ENCODE measurements at places on chromosomes 6 and 20. TPM values are rescaled to one million over a fixed set of nuclear protein-coding genes. Genes with fewer than 3 reads are reported as not detected.

- DNase-seq, result no peak
Observed at GRCh38 chr6:20440296-20440695, 38.6 kb downstream of the E2F3 start.

- no peak for DNase-seq
Observed at GRCh38 chr20:46991880-46992639, 97.4 kb downstream of the EYA2 start.

DNA sequence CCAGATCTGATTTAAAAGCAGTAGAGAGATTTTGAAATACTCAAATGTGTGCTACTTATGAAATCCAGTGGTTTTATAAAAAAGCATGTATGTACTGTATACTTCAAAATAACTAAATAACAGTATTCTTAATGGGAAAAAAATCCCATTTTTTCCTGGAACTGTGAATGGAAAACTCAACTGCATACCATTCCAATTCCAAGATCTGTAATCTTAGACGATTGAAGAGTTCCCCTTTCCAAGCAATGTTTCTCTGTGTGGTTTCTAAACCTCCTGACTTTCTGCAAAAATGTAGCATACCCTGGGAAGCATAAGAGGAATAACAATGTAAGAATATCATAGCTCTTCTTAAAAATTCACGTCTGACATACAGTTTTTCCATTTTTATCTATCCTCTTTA, 40.3 kb upstream of the HIVEP2 start:
- DNase-seq, result no peak

DNA sequence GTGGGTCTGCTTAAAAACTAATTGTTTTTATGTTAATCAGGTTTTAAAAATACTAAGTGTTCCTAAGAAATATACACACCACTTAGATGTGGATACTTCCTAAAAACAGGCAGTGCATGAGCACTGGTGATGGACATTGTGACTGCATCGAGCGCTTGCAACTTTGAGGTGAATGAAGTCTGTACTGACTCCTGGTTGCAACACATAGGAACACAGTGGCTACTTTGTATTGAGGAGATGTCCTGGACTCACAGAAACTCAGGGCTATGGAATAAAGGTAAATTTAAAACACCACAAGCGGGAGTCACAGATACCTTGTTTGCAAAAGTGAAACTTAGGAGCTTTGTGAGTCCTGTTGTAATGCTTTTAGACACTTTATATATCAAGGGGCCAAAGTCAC, 55.6 kb upstream of the POLR1H start:
- DNase-seq, result no peak

GRCh38 chr6:112760831-112761230, 413.7 kb downstream of the RFPL4B start:
- no peak for DNase-seq

GRCh38 chr6:152232501-152233151, 404.5 kb downstream of the SYNE1 start:
- no peak for DNase-seq

GRCh38 chr6:149317644-149318571, at the start of gene TAB2:
Gene TAB2 (plus strand): TSS chr6:149317712. CDS start chr6:149369998, 52,286 bp downstream.
- no peak for DNase-seq

DNA sequence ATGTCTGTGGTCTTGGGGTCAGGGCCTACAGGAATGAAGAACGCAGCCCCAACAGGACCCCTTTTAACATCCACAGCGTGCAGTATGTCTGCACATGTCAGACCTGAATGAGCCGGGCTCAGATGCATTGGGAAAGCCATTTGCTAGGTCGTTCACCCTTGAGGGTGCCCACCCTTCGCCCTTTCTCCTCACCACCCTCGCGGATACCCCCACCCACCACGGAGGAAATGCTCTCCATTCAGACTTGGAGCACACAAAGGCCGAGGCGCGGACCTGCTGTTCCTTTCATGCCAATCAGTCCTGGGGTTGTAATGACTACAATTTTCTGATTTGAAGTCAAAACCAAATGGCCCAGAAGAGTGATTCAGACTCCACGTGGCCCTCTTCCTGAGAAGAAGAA, 62.7 kb downstream of the EDN3 start:
- no peak for DNase-seq

- DNase-seq, result no peak
Observed at GRCh38 chr6:66336176-66336575, 629.1 kb upstream of the EYS start.

- DNase-seq, result no peak
Observed at GRCh38 chr6:156154896-156155295, 622.3 kb upstream of the ARID1B start.

Gene HCRTR2
- total RNA-seq, result not detected
